ENCODE measurements at places on chromosomes 2 and 18.

- peaks cover 91% of the 10 kb centered on the region for H3K4me1 ChIP-seq
- H3K27me3 ChIP-seq = no peaks in the 10 kb centered on the region
- no peak for DNase-seq
- peak overlapping the region; percentile 92 for H3K4me3 ChIP-seq
- peak overlapping the region; percentile 95 for H3K27ac ChIP-seq
- no peaks in the 10 kb centered on the region for H3K36me3 ChIP-seq
Observed at GRCh38 chr2:237697586-237698357, 70.4 kb downstream of the LRRFIP1 start.

GRCh38 chr2:17652681-17653394 is 100.8 kb downstream of the SMC6 start:
- H3K4me3 ChIP-seq = no peak overlapping the region
- no peak for DNase-seq
- H3K36me3 ChIP-seq = no peaks in the 10 kb centered on the region
- no peaks in the 10 kb centered on the region for H3K4me1 ChIP-seq
- no peak overlapping the region for H3K27ac ChIP-seq

DNA sequence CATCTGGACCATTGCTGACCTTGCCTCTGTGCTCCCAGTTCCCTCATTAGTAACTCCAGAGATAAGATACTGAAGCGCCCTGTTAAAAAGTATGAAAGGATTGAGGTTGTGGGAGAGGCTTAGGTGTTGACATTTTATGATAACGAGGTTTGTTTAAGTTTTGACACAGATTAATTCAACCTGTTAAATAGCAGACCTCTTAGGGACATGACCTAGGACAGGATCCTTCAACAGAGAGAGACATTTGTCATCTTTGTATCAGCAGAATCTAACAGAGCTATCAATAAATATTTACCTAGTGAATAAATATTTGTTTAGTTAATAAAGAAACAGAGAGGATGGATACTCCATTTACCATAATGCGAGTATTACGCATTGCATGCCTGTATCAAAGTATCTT is 99.5 kb downstream of the DCC start:
- DNase-seq = no peak
- no peaks in the 10 kb centered on the region for H3K36me3 ChIP-seq
- no peak overlapping the region for H3K27ac ChIP-seq
- no peaks in the 10 kb centered on the region for H3K4me1 ChIP-seq

DNA sequence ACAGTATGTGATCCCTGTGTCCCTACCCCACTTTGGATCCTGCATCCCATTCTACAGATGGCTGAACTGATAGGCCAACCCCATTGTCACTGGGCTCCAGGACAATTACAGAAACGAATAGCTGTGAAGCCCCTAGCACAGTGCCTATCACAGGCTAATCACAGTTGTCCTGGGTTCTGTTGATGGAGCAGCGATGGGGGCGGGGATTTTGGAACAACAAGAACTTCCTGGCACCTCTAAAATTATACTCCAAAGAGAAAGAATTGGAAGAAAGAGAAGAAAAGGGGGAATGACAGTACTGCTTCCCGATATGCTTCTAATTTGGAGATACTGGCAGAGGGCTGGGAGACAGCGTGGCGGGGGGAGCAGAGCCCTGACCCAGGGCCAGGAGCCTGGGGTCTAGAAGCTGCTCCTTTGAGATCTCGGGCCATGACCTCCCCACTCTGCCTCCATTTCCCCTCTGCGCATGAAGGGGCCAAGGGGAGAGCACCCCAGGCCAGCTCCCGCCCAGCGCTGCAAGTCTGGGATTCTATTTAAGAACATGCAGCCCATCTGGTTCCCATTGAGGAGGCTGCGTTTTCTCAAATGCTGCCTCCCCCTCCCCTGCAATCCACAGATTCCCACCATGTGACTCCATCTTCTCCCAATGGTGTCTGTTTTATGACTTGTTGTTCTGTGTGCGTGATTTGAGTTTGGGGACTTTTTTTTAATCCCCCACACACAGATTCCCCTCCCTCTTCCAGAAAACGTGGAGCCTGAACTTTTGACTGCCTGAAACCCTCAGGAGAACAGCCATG is 202.7 kb downstream of the CYP26B1 start:
- DNase-seq = no peak
- no peaks in the 10 kb centered on the region for H3K36me3 ChIP-seq
- peaks cover 3% of the 10 kb centered on the region for H3K27me3 ChIP-seq
- no peak overlapping the region for H3K27ac ChIP-seq
- no peak overlapping the region for H3K4me3 ChIP-seq

DNA sequence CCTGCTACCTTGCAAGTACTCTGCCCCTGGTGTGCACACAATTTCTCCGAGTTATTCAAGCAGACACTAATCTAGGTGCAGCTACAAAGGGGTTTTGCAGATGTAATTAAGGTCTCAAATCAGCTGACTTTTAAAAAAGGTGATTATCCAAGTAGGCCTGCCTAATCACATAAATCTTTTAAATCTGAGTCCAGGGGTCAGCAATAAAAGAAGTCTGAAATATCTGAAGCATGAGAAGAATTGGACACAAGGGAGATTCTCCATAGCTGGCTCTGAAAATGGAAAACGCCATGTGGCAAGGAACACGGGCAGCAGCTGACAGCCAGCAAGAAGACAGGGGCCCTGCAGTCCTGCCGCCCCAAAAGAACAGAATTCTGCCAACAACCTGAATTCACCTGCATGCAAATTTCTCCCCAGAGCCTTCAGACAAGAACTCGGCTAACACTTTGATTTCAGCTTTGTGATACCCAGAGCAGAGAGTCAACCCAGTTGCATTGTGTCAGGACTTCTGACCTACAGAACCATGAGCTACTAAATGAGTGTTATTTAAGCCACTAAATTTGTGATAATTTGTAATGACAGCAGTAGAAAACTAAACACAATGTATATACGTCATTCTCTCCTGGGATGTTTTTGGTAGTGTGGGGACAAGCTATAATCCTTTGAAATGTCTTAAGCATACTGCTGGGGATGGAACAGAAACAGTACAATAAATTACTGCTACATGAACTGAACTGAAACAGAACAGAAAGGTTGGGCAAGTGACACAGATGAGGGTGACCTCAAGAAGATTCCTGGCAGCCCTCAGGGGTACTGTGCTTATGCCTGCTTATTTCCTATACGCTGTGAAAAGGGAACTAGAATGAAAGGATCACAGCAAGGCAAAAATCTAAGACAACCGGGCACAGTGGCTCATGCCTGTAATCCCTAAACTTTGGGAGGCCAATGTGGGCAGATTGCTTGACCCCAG is 3.2 kb downstream of the INO80C start:
- H3K4me3 ChIP-seq = no peak overlapping the region
- H3K36me3 ChIP-seq = no peaks in the 10 kb centered on the region
- DNase-seq = no peak
- no peaks in the 10 kb centered on the region for H3K27me3 ChIP-seq

DNA sequence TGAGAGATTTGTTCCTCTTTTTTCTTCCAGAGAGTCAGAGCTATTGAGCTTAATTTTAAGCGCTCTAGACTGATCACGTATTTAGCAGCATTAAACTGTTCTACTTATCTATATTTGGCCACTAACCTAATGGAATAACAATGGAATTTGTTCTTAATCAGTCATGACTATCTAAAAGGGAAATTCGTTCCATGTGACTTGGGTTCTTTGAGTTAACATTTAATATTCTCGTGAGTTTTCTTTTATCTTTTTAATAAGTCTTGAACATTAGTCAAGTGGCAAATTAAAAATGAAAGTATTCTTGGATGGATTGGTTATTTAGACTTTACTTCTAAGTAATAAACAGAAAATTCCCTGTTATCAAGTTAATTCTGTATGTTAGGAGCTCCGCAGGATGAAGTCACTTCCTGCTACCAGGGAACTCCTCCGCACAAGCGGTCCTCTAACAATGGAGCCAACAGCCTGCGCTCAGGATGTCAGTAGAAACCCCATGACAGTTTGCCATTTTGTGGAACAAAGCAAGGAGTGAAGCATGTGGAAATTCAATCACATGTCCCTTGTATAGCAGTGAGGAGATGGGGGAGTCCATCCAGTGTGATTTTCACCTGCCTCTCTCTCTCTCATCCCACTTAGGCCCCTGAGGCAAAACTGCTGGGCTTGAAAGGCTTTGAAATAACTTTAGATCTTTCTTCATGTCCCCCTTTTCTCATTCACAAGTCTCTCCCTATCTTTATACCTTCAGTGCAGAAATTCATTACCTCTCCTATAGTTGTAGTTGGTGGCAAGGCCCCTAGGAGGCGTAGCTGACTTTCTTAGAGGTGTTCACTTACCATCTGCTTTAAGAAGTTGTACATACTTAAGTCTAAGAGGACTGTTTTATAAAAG is 138.1 kb downstream of the WDR7 start:
- no peaks in the 10 kb centered on the region for H3K4me1 ChIP-seq
- H3K36me3 ChIP-seq = peaks cover 59% of the 10 kb centered on the region
- H3K4me3 ChIP-seq = no peak overlapping the region
- H3K27ac ChIP-seq = no peak overlapping the region

DNA sequence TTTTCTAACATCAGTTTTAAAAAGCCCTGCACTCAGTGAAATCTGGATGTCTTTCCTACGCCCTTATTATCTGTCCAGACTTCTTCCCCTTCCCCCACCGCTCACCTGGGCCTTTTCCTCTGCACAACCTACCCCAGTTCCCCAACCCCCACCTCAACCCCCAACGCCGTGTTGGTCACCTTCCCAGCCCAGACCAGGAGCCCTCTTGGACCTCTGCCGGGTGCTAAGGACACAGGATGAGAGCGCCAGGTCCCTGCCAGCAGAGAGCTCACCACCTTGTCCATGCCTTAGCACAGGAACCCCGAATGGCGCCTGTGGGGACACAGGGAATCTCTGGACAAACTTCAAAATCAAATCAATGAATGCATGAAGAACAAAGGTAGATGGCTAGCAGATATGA is 966 bp upstream of the RBM43 start:
- peak overlapping the region; percentile 99 for H3K27ac ChIP-seq
- no peak for DNase-seq
- H3K36me3 ChIP-seq = no peaks in the 10 kb centered on the region
- H3K4me1 ChIP-seq = peaks cover 39% of the 10 kb centered on the region

- H3K36me3 ChIP-seq = no peaks in the 10 kb centered on the region
- H3K27me3 ChIP-seq = no peaks in the 10 kb centered on the region
- H3K4me1 ChIP-seq = no peaks in the 10 kb centered on the region
- H3K27ac ChIP-seq = no peak overlapping the region
Observed at GRCh38 chr2:128646091-128646490, 327.4 kb upstream of the HS6ST1 start.

DNA sequence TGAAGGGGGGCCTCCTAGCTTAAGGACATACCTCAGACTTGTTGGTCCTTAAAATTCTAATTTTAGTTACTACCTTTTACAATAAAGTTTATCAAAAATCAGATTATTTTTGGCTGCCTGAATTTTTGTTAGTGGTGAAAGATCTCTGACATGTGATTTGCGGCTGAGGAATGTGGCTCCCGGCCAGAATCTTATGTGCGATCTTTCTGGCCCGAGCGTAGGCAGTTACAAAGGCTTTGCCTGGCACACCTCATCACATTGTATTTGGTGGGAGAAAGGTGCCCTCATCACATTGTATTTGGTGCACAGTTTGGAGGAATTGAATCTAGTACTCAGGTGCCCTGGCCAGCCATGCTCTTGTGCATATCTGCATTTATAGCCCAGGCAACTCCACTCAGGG is 289.1 kb downstream of the GULP1 start:
- DNase-seq = no peak
- H3K4me3 ChIP-seq = no peak overlapping the region
- no peaks in the 10 kb centered on the region for H3K27me3 ChIP-seq
- no peaks in the 10 kb centered on the region for H3K4me1 ChIP-seq
- H3K27ac ChIP-seq = no peak overlapping the region
- no peaks in the 10 kb centered on the region for H3K36me3 ChIP-seq

DNA sequence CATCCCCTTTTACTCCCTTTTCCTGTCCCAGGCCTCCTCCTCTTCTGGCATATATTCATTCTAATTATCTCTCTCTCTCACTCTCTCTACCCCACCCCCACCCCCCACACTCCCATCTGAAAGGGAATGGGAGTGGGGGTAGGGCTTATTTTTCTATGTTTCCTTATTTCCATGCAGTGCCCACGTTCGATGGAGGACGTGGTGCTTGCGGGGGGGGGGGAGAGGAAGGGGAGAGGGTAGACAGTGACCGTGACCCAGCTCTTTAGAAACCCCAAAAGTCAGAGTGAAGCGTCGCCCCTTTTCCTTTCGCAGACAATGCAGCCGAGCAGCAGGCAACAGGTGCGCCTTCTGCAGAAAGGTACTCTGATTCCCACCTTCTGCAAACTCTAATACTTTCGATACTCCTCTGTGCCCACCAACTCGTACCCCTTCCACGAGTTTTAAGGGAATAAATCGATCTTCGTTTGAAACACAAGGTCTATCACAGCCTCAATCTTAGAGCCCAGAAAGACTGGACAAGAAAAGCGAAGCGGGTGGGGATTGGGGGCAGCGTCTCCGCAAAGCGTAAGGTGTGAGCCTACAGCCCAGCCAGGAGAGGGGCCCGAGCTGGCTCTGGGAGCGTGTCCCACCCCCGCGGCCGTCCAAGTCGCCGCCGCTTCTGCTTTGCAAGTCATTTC is 891 bp upstream of the NR4A2 start:
- no peaks in the 10 kb centered on the region for H3K36me3 ChIP-seq
- H3K4me1 ChIP-seq = peaks cover 50% of the 10 kb centered on the region
- no peak for DNase-seq
- peak overlapping the region; percentile 91 for H3K4me3 ChIP-seq
- peak overlapping the region; percentile 98 for H3K27ac ChIP-seq

- no peaks in the 10 kb centered on the region for H3K27me3 ChIP-seq
- no peak overlapping the region for H3K4me3 ChIP-seq
- H3K36me3 ChIP-seq = no peaks in the 10 kb centered on the region
- H3K4me1 ChIP-seq = peaks cover 6% of the 10 kb centered on the region
- DNase-seq = no peak
Observed at GRCh38 chr2:241814393-241814642, 5.3 kb downstream of the NEU4 start.

DNA sequence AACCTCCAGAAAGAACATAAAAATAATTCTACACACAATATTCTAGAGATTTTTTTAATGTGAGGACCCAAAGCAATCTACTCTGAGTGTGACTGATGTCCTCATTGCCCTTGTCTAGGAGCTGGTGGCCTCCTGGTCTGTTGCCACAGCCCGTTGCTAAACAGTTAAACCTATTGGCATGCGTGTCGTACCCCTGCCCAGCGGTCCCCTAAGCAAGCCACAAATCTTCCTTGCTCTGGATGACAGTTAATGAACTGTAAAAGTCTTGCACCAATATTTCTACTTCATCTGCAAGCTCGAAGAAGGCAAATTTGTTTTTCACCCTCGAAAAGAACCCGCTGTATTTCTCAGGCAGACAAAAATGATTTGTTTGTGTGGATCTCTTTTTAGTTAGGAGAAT is 489.1 kb upstream of the MEX3C start:
- no peaks in the 10 kb centered on the region for H3K36me3 ChIP-seq
- no peak overlapping the region for H3K4me3 ChIP-seq
- H3K27me3 ChIP-seq = no peaks in the 10 kb centered on the region
- H3K27ac ChIP-seq = no peak overlapping the region
- H3K4me1 ChIP-seq = no peaks in the 10 kb centered on the region
- DNase-seq = no peak

DNA sequence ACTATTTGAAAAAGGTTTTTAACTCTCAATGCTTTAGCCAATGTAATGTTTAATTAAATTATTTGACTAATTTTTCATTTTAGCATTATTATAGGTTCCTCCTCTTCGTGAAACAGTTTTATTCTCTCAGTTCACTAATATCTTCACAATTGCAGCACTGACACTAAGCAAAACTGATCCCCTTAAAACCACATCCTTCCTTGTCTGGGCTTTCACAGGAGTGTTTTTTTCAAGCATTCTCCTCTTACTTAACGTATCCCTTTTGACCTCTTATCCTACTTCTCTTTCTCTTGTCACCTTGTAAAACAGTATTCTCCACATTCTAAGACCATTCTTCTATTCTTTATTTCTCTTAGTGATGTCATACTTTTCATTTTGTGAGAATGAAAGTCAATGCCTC is 112.8 kb downstream of the DSC3 start:
- no peak for DNase-seq
- H3K4me1 ChIP-seq = no peaks in the 10 kb centered on the region
- no peak overlapping the region for H3K4me3 ChIP-seq
- no peaks in the 10 kb centered on the region for H3K36me3 ChIP-seq
